Suprapubic skin (tissue), 4 donors: ENCODE measurements at places on chromosomes 7 and 10.

DNA sequence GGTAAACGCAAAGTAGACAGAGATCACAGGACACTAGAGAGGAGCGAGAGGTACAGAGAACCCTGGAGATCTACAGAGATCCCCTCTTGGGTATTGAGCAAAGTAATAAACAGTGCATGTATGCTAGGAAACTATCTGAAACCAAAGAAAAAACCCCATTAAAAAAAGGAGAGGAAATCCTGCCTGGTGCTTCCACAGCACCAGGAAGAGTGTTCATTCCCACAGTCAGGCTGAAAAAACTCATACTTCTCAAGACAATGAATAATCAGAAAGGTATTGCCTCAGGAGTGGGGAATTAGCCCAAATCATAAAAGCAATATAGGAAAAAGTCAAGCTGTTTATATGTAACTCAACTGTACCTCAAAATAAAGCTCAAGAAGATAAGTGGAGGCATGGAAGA, 59.1 kb downstream of the ANKRD26 start:
- no peak for DNase-seq

DNA sequence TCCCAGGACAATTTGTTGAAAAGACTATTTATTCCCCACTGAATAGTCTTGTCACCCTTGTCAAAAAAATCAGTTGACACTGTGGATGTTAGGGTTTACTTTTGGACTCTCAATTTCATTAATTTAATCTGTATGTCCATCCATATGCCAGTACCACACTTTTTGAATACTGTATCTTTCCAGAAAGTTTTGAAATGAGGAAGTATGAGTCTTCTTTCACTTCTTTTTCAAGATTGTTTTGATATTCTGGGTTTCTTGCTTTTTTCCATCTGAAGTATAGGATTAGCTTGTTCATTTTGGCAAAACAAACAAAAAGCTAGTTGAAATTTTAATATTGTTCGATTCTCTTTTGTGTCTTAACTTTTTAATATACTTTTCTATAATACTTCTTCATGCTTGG, 21.7 kb downstream of the KLHDC10 start:
- DNase-seq = no peak

DNA sequence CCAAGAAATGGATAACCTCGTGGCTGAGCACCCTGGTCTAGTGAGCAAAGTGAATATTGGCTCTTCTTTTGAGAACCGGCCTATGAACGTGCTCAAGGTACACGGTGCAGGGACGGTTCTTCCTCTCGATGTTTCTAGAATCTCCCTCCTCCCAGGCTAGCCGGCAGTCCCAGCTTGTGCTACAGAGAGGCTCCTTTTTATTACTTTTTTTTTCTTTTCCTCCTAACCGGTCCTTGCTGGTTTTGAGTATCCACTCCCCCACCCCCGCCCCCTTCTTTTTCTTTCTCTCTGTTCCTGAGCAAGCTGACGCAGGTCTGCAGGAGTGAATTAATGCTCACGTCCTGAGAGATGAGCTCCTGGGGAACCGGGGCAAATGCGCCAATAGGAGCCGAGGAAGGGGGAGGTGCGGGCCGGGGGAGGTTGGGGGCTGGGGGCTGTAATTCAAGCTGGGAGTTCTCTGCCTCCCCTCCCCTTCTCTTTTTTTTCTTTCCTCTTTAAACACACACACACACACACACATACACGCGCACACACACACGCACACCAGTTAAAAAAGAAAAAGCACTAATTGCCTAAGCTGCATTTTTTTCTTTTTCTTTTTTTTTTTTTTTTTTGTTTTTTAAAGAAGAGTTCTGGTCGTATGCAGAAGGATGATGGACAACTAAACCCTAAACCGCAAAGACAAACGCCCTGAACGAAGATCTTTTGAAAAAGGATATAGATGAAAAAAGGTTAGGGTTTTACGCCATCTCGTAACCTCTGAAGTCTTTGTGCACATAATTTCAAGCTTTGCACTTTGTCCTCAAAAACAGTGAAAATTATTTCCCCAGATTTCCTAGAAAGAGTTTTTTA, 6.6 kb downstream of the CPA2 start:
- no peak for DNase-seq

GRCh38 chr7:45662018-45662417, 87.8 kb downstream of the ADCY1 start:
- DNase-seq = no peak

- DNase-seq = no peak
Observed at GRCh38 chr10:123145542-123146012, 2.4 kb upstream of the HMX2 start.

DNA sequence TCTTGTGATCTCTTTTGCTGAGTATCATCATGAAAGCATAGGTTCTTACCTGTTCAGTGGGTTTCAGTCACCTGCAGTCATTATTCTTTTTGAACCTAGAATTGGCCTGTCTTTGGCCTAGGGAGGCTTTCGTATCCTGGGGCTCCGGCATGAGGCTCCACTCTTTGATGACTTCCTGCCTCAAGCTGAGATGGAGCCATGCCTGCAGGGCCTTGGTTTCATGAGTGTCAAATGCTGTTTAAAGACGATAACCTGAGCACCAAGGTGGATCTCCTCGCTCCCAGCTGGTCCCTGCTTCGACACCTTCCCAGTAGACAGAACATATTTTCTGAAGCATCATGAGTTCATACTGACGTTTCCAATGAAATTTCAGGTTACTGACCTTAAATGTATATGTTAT, 597.8 kb upstream of the FOXK1 start:
- DNase-seq = no peak

GRCh38 chr10:130175074-130175473, 38.9 kb downstream of the GLRX3 start:
- DNase-seq = no peak

DNA sequence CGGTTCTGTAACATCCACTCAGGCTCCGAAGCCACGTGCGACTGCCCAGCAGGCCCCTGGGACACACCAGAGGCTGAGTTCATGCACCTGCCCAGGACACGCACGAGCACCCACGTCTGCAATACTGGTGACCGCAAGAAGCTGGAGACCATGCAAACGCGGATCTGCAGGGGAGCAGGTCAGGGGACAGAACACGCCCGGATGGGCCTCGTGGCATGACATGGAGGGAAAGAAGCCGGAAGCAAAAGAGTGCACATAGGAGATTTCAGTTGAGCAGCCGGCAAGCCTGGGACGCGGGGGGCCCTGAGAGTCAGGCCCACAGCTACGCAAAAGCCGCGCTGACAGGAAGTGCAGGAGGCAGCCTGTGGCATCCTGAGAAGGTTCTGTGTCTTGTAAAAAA, 73.7 kb downstream of the FOXL3 start:
- no peak for DNase-seq

DNA sequence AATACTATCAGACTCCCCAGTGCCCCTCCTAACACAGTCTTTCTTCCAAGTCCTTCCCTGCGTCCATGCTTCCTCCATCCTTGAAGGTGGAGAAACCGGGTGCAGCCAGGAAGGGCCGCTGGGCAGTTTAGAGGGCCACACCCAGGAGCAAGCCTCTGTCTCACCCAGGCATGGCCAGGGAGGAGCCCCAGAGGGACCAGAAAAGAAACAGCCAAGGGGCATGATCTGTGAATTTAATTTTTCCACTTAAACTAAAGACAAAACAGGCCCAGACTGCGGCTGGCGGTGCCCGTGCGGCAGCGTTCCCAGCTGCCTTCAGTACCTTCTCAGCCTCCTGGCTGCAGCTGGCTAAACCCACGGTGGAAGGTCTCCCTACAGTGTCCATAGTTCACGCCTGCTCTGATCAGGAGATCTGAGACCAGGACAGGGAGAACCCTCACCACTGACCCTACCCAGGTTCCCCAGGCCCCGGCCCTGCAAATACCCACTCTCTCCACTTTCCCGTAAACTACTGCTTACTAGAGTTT, 12.9 kb downstream of the UNCX start:
- DNase-seq = no peak

DNA sequence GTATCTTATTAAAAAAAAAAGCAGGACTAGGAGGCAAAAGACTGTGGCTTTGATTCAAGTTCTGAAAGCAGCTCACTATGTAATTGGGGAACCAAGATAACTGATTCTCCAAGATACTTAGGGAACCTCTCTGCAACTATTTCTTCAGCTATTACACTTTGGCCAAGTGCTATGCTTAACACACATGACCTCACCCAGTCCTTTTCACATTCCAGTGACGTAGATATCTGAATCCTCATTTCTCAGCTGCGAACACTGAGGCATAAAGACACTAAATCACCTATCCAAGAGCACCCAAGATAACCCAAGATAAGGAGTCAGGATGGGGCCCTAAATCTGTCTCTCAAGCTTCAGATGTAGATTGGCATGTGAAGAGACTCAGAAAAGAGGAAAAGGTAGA, 133.6 kb downstream of the GLI3 start:
- no peak for DNase-seq

GRCh38 chr7:128014811-128015210, 16.4 kb downstream of the LRRC4 start:
- no peak for DNase-seq

- DNase-seq = no peak
Observed at GRCh38 chr7:116812860-116813259, 49.5 kb upstream of the CAPZA2 start.

DNA sequence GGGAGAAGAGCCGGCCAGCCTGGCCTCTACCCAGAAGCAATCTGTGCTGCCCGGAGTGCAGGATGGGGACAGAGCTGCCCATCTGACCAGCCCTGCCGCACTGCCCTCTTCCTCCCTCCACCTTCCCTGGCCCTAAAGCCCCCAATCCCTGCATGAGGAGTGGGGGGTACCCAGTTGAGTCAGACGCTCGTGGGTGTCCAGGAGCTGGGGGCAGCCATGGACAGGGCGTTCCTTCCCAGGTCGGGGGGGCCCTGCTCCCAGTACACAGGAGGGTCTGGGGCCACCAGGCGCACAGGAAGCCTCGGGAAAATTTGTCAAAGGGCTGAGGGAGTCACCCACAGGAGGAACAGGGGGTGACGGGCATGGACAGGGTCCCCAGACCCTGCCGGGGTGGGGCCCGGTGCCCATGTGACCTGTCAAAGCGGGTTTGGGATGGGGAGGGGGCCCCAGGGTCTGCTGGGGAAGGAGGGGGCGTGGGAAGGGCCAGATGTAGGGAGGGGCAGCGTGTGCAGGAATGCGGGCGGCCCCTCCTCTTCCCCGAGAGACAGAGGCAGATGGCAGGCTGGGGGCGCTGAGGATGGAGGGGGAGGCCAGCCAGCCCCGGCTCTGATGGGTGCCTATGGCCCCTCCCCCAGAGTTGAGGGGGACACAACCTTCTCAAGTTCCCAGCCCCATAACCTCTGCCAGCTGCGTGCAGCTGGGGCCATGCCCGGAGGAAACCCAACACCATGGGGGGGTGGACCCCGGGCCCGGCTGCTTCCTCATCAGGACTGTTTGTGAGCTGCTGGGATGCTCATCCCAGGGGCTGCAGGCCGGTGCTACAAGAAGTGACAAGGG, 21.5 kb upstream of the GRIFIN start:
- DNase-seq = no peak

DNA sequence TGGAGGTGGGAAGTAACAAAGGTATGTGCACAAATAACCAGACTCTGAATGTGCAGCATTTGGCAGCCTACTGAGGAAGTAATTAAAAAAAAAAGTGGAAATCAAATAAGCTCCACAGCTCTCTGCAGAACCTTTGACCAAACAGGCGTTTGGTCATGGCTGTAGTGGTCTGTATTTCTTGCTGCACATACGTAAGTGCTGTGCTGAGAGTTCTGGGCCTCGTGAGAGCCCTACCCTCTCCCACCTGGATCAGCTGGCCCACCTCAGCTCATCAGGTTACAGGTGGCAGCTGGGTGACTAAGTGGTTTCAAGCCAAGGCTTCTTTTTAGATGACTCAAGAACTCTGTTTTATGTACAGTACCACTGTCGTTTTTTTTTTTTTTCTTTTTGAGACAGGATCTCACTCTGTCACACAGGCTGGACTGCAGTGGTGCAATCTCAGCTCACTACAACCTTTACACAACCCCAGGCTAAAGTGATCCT, 178.2 kb upstream of the KLF6 start:
- DNase-seq = no peak

DNA sequence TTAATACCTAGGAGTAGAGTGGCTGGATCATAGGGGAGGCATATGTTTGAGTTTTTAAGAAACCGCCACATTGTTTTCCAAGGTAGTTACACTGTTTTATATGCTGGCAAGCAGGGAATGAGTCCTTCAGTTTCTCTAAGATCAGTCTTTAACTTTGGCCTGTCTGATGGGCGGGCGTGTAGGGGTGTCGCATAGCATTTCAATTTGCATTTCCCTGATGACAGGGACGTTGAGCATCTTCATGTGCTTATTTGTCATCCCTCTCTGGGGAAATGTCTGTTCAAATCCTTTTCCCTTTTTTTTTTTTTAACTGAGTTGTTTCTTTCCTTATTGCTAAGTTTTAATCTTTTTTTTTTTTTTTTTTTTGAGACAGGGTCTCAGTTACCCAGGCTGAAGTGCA, 9.8 kb downstream of the MTG1 start:
- DNase-seq = no peak

DNA sequence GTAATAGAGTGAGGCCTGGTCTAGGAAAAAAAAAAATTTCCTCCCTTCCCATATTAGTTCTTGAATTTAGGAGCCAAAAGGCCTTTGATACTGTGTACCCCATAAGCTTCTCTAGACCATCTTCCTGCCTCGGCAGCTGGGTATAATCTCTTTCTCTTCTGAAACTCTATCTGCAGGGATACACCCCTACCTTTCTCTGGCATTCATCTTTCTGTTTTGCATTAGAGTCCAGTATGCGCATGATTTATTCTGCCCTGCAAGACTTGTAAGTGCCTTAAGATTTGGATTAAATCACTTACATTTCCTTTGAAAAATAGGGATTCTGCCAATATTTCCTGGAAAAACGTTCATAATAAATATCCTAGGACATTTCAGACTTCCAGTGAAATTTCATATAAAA, 431.2 kb downstream of the PLXDC2 start:
- no peak for DNase-seq

DNA sequence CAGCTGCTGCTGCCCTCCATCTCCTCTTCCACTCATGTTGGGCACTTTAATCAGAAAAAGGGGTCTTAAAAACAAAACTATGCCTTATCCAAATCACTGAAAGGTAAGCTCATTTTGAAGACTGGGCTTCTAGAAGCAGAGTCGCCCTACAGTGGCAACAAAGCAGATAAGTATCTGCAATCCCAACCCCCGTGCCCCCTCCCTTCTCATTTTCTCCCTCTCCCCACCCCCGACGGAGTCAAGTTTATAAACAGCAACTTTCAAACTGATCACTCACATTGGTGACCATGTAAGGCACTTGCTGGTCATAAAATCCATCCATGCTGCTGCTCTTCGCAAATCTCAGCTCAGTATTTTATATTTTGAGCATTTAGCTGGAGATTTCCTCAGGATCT, 738 bp downstream of the ETV1 start:
- DNase-seq = peak; percentile 58

DNA sequence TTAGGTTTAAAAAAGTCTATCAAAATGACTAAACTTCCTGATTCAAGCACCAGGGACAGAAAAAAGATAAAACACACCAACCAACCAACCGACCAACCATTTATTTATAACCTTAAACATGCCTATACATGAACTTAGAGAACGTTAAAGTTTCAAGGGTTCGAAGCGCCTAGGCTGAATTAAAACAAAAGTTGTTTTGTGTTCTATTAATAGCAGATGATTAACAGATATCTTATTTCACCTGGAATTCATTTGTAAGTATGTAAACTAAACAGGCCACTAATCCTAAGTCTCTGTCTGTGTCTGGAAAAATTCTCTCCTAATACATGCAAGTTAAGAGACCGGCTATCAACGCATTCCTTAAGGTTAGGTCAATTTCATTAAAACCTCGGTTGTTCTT, 1.4 kb downstream of the BAIAP2L1 start:
- no peak for DNase-seq

- DNase-seq = no peak
Observed at GRCh38 chr10:84344526-84344925, 16.1 kb downstream of the CCSER2 start.

GRCh38 chr7:28687537-28687936, 270.6 kb downstream of the TRIL start:
- DNase-seq = no peak

GRCh38 chr7:47283497-47284131, 298.3 kb downstream of the TNS3 start:
- DNase-seq = no peak
